ENCODE measurements at places on chromosomes 12 and 14.

DNA sequence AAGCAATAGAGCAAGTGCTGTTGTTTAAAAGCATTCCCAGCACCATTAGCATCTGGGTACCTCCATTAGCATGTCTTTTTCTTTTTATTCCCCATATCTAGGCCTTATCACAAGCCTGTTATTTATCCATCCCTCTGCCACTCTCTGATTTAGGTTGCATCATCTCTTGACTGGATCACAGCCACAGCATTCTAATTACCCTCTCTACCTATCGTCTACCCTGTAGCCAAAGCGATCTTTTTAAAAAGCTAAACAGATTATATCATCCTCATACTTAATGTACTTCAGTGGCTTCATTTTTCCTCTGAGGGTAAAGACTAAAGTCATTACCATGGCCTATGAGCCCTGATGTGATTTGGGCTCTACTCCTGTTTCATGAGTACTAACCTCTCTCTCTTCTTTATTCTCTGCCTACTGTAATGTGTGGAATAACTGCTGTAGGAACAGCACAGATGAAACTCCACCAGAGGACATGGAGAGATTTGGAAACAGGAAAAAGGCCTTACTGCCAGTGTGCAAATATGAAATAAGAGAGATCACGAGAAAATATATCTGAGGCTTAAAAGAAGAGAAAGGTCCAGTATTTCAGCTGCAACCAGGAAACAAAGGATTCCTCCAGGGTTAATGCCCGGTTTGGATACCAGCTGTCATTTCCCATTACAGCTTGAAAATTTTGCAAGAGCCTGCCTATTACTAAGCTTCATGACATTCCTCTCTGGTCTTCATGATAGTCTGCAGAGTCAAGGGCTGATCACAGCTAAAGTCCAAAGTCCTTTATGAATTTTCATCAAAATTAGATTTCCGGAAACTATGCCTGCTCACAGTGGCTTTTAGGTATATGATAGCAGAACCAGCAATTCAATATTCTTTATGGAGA is 422.5 kb upstream of the PDE3A start:
- DNase-seq, result no peak

GRCh38 chr14:94334872-94335271 is 11.7 kb upstream of the SERPINA6 start:
- no peak for DNase-seq

DNA sequence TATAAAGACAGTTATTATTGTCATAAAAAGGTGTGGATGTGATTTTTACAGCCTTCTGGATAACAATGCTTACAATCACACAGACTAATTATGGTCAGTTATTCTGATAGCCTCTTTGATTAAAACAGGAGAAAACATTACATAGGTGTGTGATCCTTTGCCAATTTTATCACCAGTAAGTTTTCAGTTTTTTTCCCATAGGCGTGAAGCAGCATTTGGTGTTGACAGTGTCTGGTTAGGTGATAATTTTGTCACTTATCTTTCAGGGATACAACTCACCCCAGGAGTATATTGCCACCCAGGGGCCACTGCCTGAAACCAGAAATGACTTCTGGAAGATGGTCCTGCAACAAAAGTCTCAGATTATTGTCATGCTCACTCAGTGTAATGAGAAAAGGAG is 208.8 kb downstream of the EPS8 start:
- DNase-seq, result no peak

GRCh38 chr12:121461048-121461447 is 61.1 kb downstream of the RNF34 start:
- no peak for DNase-seq

DNA sequence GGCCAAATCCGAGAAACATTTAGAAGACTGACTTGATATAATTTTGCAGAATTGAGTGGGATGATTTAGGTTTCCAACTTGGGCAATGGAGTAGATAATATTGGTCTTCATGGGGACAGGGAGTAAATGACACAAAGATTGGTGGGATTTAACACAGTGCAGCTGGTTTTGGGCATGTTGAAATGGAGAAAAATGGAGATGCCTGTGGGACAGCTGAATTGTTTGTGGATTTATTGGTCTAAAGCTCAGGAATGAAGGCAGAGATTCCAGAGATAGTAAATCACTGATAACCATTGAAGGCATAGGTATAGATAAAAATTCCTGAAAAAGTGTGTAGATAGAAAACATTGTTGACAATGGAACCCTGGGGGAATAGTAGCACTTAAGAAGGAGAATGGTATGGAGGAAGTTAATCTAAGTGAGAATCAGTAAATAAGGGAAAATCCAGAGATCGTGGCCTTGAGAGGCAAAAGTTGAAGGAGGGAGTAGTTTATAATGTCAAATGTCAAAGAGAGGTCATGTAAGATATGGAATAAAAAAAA is 120.9 kb upstream of the ATP2B1 start:
- DNase-seq, result no peak

- no peak for DNase-seq
Observed at GRCh38 chr12:27845187-27845586, 65.2 kb upstream of the MANSC4 start.

GRCh38 chr14:31988244-31988643 is 88.9 kb upstream of the ARHGAP5 start:
- DNase-seq, result no peak

GRCh38 chr12:91140026-91140931 is 29.0 kb upstream of the LUM start:
- DNase-seq, result no peak

DNA sequence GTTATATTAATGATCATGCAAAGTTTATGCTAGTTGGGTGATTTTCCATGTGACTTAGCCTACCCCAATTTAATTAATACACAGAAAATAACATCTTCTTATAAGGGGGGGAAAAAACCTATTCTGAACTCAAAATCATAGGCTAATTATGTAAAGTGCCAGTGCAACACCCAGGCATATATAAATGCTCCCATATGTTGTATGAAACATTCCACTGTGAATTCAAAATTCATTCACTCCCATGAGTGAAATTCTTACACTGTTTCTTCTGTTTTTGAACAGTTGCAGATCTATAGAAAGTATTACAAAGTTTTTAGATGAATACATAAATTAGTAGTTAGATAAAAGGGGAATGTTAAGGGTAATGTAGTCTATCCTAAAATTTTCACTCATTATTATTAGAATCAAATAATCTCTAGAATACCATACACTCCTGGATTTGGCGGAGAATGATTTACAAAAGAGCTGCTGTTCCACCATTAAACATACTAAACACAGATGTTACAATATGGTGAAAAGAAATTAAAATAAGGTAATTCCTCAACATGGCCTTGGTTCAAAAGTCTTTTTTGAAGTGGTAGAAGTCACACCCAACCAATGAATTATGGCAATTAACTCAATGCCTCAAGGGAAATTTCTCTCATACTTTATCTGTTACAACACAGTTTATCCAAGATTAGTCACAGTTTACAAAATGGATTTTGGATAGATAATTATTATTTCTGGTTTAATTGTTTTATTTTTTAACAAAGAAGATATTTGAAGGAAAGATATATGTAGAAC is 454.1 kb upstream of the FLRT2 start:
- DNase-seq, result no peak

DNA sequence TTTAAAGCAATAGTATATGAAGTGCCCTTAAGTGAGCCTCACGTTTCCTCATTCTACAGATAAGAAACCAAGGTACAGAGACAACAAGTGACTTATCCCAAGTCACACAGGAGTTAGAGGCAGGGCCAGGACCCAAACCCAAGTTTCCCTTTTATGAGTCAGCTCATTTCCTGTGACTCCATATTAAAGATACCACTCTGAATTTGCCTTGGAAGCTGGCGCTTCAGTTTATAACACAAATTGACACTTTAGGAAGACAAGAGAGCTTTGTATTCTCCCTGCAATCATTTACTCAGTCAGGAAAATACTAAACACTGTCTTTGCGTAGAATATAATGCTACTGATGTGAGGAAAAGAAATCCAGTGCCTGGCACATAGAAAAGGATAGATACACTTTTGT is 43.2 kb downstream of the MYBPC1 start:
- no peak for DNase-seq

DNA sequence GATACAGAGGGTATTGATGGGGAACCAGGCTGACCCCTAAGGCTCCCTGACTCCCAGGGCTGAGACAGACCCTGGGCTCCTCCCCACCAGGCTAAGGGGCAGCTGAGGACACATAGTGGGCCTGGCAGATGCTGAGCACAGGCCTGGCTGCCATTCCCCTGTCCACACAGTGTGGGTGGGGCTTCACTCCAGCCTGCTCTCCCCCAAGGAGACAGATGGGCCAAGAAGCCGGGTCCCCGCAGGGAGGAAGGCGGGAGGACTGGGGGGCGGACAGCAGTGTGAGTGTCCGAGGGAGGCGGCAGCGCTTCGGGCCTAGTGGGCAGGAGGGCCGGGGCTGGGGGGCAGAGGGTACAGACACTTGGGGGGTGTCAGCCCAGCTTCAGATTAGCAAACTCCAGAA is 32.0 kb downstream of the RFLNA start:
- DNase-seq, result no peak

- no peak for DNase-seq
Observed at GRCh38 chr12:100520048-100520769, 46.5 kb downstream of the NR1H4 start.

GRCh38 chr14:58637391-58638230 is at the start of gene DACT1:
Gene DACT1 (plus strand): TSS chr14:58637962. CDS start chr14:58638203, 241 bp downstream.
- no peak for DNase-seq

- no peak for DNase-seq
Observed at GRCh38 chr12:78674311-78675090, 190.1 kb upstream of the SYT1 start.

DNA sequence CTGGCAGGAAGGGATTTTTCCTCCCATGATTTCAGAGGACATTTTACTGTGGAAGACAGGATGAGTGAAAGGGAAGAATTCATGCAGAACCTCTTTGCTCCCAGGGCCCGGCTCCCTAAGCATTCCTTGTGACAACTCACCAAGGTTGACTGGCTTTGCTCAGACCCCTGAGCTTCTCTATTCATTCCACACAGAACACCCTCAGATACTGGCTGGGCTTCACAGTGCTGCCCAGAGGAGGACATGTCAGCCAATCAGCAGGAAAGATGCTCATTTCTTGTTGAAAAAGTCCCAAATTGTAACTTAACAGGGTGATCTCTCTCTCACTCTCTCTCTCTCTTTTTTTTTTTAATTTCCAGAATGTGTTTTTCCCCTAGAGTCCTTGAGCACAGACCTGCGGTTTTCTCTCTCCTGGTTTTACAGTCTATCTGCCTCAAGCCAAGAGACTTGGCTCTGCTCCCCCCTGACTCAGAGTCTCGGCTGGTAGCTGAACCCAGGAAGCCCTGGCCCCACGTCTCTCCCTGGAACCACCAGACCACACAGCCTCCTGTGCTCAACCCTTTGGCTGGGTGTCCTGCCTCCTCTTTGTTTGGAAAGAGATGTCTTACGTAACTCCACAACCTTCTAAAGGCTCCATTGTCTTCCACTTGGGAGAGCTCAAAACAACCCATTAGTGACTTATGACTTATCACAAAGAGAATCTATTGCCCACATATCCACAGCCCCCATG is 43.9 kb downstream of the SSPN start:
- DNase-seq, result no peak

DNA sequence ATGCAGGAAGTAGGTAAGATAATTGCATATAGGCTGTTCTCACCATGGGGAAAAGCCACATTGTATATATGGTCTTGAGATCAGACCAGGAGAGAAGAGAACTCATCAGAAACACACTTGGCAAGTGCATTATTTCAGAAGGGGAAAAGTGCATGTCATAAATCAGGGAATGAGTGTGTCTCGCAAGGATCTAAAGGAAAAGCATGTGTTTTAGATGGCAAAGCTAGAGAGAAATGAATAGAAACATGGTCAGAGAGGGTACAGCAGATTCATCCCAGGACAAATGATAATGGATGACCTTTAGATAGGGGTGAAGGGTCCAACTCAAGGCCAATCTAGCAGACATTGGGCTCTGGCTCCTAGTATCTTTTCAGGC is 230.2 kb upstream of the NAV3 start:
- no peak for DNase-seq

- no peak for DNase-seq
Observed at GRCh38 chr12:113987261-113988063, 21.3 kb upstream of the RBM19 start.

GRCh38 chr12:103930787-103931735 is 851 bp downstream of the HSP90B1 start:
- DNase-seq, result no peak

DNA sequence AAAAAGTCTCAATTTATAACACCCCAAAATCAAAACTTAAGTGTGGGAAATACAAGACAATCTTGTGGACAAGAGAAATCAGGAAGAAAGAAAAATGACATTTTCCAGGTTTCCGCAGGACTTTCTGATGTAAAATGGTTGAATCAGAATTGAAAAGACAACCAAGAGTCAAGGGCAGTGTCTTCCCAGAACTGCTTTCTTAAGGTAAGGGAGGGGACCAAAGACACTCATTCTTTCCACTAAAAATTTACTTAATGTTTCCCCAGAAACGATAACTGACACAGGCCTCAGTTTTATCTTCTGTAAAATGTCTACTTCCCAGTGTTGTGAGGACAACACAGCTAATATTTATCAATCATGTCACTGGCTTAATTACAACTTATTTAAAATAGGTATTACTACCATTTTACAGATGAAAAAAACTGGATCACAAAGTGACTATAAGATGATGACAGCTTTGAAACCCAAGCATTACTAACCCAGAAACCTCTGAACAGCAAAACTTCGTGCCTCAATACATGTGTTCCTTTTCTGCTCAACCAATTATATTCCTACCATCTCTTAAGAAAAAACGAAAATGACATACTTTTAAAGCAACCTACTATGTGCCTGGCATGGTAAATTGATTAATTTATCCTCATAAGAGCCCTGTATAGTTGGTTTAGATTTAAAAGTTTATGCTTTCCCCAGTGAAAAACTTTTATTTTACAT is 4.6 kb downstream of the SINHCAF start:
- DNase-seq, result no peak

- DNase-seq, result no peak
Observed at GRCh38 chr14:57848353-57848752, 17.5 kb downstream of the SLC35F4 start.

- DNase-seq, result no peak
Observed at GRCh38 chr14:26663506-26663905, 65.7 kb upstream of the NOVA1 start.

DNA sequence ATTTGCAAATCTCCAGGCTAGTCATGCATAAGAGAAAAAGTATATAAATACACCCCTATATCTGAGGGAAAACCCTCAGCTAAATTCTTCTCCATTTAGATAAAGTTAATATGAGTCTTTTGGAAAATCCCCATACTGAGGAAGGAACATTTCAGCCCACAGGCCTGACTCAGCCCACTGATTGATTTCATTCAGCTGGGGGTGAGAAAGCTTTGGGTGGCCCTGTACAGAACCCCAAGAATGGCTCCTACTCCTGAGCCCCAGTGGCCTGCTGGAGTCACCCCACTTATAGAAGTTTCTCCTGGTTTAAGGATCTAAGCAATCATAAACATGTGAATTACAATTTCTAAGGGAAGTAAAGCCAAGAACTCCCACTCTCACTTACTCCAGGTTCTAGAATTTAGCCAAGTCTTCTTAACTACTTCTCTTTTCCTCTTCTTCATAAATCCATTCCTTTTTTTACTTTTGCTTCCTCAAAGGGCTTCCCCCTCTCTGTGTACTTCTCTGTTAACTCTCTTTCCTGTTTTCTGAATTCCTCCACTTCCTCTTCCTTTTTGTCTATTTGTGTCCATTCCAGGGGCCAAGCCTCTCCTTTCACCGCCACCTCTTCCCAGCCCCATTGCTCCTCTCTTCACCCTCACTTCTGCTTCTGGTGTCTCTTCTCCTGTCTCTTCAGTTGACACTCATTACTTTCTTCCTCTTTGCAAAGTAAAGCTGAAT is 21.0 kb downstream of the RTN1 start:
- DNase-seq, result no peak

Measured in activated gamma-delta T cell (primary cell).